H9 (cell line): ENCODE measurements at places on chromosomes 6 and 20.

DNA sequence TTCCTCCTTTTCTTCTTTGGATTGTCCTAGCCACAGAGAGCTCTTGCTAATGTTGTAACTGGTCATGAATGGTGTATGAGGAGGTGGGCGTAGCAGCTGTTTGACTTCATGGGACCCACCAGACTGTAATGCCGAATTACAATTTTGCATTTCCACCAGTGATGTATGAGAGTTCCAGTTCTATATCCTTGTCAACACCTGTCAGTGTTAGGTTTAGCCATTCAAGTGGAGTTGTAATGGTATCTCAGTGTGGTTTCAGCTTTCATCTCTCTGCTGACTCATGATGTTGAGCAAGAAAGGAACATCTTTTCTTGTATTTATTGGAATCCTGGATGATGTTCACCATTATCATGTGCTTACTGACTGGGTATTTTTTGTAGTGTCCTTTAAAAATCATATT lies 5.1 kb downstream of the IGF2R start:
- DNase-seq, result no peak

- no peak for DNase-seq
These were observed 797 bp upstream of the GNRH2 start for GRCh38 chr20:3042625-3043024.

DNA sequence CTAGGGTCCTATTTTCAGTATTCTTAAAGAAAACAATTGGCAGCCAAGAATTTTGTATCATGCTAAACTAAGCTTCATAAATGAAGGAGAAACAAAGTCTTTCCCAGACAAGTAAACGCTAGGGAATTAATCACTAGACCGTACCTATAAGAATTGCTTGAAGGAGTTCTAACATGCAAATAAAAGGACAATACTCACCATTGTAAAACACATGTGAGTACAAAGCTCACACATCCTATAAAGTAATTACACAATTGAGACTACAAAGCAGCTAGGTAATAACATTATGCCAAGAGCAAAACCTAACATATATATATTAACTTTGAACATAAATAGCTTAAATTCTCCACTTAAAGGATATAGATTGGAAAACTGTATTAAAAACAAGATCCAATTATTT lies 147.4 kb downstream of the FAM83B start:
- DNase-seq, result no peak

DNA sequence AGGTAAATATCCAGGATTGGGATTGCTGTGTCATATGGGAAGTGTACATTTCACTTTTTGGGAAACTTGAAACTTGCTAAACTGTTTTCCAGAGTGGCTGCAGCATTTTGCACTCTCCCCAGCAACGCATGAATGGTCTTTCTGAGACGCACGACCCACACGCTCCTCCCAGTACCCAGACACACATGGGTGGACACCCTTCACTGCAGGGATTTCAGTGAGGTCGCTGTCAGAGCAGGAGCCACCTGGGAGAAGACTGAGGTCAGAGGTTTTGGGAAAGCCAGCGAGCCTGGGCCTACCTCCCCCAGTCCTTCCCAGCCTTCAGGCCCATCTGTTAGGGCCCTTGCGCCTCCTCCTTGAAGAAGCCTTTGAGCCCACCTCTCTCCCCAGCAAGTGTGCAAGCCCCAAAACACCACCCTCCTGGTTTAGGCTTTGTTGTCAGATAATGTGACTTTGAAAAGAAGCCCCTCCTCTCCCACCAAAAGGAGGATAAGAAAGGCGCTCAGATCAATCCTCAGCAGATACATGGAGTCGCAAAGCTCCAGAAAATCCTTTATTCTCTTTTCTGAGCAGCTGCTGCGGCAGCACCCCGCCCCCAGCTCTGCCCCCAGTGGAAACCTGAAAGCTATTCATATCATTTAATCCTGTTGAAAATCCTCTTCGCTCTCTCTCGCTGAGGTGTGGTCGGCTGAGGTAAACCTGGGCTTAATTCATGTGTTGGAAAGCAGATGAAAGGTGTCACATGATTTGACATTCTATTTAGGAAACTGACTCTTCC lies 12.7 kb upstream of the JAG1 start:
- DNase-seq, result no peak

GRCh38 chr6:99780556-99780885 lies 173.9 kb downstream of the PRDM13 start:
- no peak for DNase-seq

DNA sequence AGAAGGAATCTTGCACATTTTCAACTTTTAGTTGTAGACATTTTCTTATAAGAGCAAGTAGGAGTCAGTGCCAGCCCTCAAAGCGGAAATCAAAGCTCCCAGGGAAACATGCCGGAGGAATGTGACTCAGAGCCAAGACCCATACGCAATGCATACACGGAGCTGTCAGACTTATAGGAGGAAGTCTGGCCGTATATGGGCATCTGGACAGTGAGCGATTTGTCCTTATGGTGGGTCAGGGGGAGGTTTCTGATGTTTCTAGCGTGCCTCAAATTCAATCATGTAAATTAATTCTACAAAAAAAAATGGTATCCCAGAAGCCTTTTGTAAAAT lies 3.6 kb upstream of the CCN2 start:
- no peak for DNase-seq

- DNase-seq, result no peak
These were observed 225.7 kb downstream of the HAO1 start for GRCh38 chr20:7714549-7714948.

- DNase-seq, result no peak
These were observed 79.0 kb downstream of the LYRM4 start for GRCh38 chr6:5181510-5182317.

GRCh38 chr6:132971676-132972075 lies 157.3 kb downstream of the RPS12 start:
- no peak for DNase-seq

DNA sequence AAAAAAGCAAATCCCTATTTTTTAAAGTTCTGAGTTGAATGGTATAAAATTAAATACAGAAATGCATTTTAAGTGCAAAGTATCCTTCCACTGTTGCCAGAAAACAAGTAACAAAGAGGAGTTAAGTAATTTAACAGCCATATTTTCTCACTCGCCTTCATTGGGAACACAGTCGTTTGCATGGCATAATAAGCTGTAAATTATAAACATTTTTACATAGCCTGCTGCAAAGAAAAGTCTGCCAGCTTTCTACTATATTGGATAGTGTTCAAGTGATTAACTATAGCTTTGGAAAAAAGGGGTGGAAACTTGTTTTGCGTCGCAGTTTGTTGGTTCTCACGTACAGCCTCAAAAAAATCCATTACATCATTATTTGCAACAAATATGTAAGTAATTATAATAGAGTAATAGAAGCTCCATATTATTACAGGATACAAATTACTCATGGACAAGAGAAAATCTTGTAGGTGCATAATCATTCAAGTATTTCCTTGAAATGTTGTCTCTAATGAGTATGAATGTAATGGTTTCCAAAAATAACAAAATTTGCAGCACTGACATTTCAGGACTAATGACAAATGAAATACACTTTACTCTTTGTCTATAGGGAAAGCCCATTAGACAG lies 139.3 kb downstream of the PDSS2 start:
- no peak for DNase-seq

DNA sequence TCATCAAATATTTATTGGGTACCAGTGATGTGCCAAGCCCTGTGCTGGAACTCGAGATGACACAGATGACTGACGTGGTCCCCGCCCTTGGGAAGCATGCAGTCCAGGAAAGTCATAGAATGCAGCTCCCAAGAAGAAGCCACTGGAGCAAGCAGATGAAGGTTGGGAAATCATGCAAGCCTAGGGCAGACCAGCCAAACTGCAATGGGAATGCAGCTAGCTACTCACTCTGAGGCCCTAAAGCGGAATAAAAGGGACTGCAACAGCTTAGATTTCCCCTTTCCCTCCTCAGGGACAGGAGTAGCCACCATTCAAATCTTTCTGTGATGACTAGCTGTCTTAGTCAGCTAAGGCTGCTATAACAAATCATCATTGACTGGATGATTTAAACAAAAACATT lies 152.2 kb downstream of the MAFB start:
- DNase-seq, result no peak

GRCh38 chr20:45115829-45116228 lies 855 bp upstream of the WFDC5 start:
- no peak for DNase-seq

- no peak for DNase-seq
These were observed 23.2 kb upstream of the SAMHD1 start for GRCh38 chr20:36974660-36975059.

- no peak for DNase-seq
These were observed 445.3 kb upstream of the FLRT3 start for GRCh38 chr20:14782731-14783130.

DNA sequence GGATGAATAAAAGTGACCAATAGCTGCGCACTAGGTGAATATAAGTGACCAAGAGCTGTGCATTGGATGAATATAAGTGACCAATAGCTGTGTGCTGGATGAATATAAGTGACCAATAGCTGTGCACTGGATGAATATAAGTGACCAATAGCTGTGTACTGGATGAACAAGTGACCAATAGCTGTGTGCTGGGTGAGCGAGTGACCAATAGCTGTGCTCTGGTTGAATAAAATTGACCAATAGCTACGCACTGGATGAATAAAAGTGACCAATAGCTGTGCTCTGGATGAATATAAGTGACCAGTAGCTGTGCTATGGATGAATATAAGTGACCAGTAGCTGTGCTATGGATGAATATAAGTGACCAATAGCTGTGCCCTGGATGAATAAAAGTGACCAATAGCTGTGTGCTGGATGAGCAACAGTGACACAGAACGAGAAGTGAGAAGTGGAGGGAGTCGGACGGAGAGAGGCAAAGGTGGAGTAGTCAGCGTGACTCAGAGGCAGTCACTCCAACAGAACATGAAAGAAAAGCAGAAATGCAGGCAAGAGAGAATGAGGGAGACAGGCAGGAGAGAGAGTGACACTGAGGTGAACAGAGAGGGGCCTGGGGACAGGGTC lies 38.5 kb downstream of the RBM38 start:
- DNase-seq, result no peak

DNA sequence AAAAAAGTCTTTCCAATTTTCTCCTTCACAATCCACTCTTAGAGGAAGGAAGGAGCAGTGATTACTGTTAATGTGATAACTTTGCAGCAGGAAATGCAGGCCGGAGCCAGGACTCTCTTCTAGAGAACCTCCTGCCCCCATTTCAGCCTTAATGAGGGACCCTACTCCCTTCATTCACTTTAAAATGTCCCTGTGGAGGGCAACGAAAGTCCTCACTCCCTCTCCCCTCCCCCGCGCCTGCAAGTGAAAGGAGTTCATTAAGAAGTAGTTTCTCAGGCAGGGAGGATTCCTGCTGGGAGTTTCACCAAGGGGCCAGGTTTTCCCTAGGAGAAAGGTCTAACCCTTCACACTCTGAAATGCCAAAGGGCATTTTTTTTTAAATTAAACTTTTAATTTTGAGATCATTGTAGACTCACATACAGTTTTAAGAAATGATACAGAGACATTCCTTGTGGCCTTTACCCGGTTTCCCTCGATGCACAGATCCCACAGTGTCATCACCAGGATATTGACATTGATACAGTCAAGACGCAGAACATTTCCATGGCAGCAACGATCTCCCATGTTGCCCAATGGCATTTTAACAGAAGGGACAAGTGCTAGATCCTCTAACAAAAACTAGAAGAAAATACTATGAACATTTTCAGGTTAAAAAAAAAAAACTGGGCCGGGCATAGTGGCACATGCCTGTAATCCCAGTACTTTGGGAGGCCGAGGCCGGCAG lies 6.8 kb upstream of the COMMD7 start:
- DNase-seq, result peak; percentile 93

DNA sequence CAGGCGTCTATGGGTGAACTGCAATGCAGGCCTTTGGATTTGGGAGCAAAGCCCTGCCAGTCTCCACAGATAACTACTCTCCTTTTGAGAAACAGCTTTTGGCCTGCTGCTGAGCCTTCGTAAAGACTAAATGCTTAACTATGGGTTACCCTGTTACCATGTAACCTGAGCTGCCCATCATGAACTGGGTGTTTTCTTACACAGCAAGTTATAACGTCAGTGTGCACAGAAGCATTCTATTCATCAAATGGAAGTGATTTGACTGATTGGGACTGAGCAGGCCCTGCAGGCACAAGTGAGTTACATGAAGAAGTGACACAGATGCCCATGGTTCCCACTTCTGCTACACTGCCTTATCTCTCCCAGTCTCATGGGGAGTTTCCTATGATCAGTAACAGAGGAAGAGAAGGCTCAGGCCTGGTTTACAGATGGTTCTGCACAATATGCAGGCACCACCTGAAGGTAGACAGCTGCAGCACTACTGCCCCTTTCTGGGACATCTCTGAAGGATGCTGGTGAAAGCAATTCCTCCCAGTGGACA lies 319.1 kb downstream of the CD83 start:
- DNase-seq, result no peak

DNA sequence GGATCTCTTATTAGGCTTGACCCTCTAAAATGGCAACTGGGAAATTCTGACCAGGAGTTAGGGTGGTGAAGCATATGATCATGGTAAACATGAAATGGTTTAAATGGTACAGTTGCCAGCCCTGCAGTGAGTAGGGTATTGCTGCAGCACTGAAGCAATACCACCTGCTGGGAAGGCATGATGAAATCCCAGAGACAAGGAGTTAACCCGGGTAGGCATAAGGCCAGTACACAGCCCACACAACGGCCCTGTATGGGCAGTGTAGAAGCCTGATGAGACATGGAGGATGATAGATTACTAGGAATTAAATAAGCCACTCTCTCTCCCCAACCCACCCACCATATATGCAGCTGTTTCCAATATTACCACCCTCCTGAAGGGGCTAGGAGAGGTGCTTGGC lies 197.4 kb upstream of the MOCS1 start:
- DNase-seq, result no peak

DNA sequence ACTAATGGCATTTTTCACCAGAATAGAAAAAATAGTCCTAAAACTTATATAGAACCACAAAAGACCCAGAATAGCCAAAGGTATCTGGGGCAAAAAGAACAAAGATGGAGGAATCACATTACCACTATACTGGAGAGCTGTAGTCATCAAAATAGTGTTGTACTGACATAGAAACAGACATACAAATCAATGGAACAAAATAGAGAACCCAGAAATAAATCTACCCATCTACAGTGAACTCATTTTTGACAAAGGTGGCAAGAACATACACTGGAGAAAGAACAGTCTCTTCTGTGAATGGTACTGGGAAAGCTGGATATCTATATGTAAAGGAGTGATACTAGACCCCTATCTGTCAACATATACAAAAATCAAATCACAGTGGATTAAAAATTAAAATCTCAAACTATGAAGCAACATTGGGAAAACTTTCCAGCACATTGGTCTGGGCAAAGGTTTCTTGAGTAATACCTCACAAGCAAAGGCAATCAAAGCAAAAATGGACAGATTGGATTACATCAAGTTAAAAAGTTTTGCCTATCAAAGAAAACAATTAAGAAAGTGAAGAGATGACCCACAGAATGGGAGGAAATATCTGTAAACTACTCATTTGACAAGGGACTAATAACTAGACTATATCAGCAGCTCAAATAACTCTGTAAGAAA lies 120.5 kb downstream of the MEI4 start:
- no peak for DNase-seq

- no peak for DNase-seq
These were observed 8.9 kb downstream of the FITM2 start for GRCh38 chr20:44302026-44302669.
